Activated CD8-positive, alpha-beta memory T cell treated with anti-CD3 and anti-CD28 coated beads, Interleukin-2, amount 10 ng/mL, durations not matched to agents 7 days and 5 days (primary cell): ENCODE measurements at places on chromosomes 6 and 20. TPM values are rescaled to one million over a fixed set of nuclear protein-coding genes. Genes with fewer than 3 reads are reported as not detected.

Gene TMEM200A
- total RNA-seq = 5.0 TPM

Gene GHRH
- not detected for total RNA-seq

Gene SPATA2
- 10.2 TPM for total RNA-seq

Gene KCNQ2
- not detected for total RNA-seq

Gene HLA-DRB1
- total RNA-seq = 189 TPM

Gene OR2H1
- not detected for total RNA-seq

Gene PRICKLE4
- not detected for total RNA-seq

Gene SAMD10
- 33.4 TPM for total RNA-seq

Gene TFAP2D
- total RNA-seq = not detected

Gene PRDM1
- total RNA-seq = 97.1 TPM

DNA sequence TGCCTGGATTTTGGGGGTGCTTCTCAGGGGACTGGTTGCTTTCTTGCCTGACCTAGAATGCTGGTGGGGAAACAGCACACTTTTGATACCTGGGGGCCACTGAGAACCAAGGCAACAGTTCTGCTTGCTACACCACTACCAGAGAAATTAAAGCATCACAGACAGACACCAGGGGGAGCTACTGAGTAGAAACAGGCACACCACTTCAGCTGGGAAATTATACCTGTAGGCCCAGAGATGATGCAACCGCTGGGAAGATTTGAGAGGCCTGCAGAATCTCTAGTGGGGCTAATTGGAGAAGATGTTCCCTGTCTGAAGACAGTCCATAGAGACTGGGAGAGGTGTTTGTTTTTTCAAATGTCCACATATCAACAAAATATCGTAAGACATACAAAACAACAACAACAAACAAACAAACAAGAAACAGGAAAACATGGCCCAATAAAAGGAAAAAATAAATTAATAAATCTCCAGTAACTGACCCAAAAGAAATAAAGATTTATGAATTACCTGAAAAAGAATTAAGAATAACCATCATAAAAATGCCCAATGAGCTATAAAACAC lies 129.4 kb upstream of the RIN2 start:
- DNase-seq = peak; percentile 58
- no peaks in the 10 kb centered on the region for H3K27me3 ChIP-seq
- no peaks in the 10 kb centered on the region for H3K4me1 ChIP-seq
- no peaks in the 10 kb centered on the region for H3K36me3 ChIP-seq
- H3K27ac ChIP-seq = no peak overlapping the region

DNA sequence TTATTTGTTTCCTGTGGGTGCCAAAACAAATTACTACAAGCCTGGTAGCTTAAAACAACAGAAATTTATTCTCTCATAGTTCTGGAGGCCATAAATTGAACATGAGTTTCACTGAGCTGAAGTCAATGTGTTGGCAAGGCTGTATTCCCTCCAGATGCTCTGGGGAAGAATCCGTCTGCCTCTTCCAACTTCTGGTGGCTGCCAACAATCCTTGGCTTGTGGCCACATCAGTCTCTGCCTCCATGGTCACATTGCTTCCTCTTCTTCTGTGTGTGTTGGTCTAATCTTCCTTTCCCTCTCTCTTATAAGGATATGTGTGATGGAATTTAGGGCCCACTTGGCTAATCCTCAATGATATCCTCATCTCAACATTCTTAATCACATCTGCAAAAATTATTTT lies 92.8 kb upstream of the EPB41L1 start:
- peaks cover 4% of the 10 kb centered on the region for H3K4me1 ChIP-seq
- H3K36me3 ChIP-seq = peaks cover 2% of the 10 kb centered on the region
- peaks cover 20% of the 10 kb centered on the region for H3K27me3 ChIP-seq
- H3K27ac ChIP-seq = no peak overlapping the region

- H3K27ac ChIP-seq = no peak overlapping the region
- no peak overlapping the region for H3K4me3 ChIP-seq
- H3K4me1 ChIP-seq = no peaks in the 10 kb centered on the region
- no peaks in the 10 kb centered on the region for H3K36me3 ChIP-seq
Observed at GRCh38 chr6:147170269-147170668, 33.9 kb upstream of the STXBP5 start.

GRCh38 chr20:37464611-37465010 lies 56.4 kb upstream of the NNAT start:
- no peaks in the 10 kb centered on the region for H3K4me1 ChIP-seq
- DNase-seq = no peak

DNA sequence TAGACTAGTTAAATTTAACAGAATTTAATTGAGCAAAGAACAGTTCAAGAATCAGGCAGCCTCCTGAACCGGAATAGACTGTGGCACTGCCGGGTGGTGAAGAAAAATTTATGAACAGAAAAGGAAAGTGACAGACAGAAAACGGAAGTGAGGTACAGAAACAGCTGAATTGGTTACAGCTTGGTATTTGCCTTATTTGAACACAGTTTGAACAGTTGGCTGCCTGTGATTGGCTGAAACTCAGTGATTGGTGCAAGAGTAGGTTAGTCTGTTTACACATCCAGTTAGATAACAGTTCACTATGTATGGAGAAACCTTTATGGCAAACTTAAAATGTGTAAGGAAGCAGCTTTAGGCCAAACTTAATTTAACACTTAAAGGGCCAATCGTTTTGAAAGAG lies 116.0 kb upstream of the CITED2 start:
- H3K4me1 ChIP-seq = peaks cover 6% of the 10 kb centered on the region
- H3K27ac ChIP-seq = peak overlapping the region; percentile 5
- DNase-seq = peak; percentile 51
- H3K27me3 ChIP-seq = no peaks in the 10 kb centered on the region
- no peak overlapping the region for H3K4me3 ChIP-seq

DNA sequence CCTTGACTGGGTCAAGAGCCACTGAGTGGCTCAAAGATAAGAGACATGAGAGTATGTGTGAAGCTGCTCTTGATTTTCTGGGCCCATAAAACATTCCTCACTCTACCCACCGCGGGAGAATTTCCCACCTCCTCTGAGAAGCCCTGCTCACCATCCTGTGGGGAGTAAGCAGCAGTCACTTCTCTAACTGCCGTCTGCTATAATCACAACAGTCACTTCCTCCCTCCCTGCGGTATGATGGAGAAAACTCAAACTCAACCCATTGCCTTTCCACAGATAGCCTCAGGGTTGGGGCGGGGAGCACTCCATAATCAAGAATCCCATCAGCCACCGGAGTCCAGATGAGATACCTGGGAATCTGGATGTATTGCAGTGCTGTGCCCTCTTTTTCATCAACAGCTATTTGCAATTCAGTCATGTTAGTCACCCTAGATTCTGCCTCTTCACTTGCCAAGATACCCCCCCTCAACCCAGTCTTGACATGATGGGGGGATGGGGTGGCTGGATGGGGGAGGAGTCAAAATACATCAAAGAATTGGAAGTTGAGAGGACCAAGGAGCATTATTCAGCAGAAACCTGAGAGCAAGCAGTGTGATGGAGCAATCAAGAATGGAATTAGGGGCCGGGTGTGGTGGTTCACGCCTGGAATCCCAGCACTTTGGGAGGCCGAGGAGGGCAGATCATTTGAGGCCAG lies 5.1 kb downstream of the MOCS1 start:
- H3K27me3 ChIP-seq = peaks cover 10% of the 10 kb centered on the region
- no peaks in the 10 kb centered on the region for H3K36me3 ChIP-seq
- no peaks in the 10 kb centered on the region for H3K4me1 ChIP-seq

DNA sequence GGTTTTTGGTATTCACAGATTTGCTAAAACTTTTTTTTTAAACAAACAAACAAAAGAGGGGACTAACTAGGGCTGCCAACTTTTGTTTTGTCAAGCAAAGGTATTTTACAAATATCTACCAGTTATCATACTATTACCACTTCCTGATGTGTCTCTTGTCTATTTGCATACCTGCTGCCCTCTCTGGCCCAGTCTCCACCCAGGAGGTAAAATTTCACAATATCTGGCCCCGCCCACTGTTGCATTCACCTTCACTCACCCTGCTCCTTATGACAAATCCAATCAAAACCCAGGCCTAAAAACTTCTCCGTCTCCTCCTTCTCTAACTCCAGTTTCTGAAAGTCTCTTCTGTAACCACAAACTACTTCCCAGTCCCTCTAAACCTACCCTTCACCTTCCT lies 82.2 kb downstream of the TRERF1 start:
- peak overlapping the region; percentile 97 for H3K27ac ChIP-seq
- H3K4me3 ChIP-seq = no peak overlapping the region
- H3K4me1 ChIP-seq = peaks cover 85% of the 10 kb centered on the region
- H3K27me3 ChIP-seq = no peaks in the 10 kb centered on the region
- peak; percentile 68 for DNase-seq
- peaks cover 19% of the 10 kb centered on the region for H3K36me3 ChIP-seq

DNA sequence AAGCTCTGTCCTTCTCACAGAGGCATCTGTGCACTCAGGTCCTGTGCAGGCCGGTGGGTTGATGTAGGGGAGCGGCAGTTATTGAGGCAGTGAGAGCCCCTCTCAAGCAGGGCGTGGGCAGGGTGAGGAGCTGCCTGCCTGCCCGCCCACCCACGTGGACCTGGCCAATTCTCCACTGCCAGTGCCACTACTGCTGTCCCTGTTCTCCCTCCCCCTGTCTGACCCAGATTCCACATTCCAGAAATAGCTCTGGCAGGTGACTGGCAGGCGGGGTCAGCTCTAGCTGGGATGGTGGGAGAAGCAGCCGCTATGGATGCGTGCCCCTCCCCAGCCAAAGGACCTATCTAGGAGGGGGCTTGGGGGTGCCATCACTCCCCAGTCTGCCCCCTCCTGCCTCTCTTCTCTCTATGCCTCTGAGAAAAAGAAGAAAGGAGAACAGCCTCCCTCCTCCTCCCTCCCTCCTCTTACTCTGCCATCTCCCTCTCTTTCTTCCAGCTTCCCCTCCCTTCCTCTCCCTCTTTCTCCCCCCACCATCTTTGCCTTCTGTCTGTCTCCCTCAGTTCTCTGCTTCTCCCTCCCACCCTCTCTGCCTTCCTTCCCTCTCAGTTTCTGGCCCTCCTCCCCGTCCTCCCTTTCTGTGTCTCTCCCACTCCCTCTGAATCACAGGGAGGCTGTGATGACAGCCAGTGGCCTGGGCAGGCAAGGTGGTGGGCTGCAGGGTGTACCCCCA lies 86.5 kb upstream of the MYL9 start:
- H3K4me1 ChIP-seq = no peaks in the 10 kb centered on the region
- no peak for DNase-seq
- H3K27ac ChIP-seq = no peak overlapping the region
- no peaks in the 10 kb centered on the region for H3K36me3 ChIP-seq
- H3K4me3 ChIP-seq = no peak overlapping the region

DNA sequence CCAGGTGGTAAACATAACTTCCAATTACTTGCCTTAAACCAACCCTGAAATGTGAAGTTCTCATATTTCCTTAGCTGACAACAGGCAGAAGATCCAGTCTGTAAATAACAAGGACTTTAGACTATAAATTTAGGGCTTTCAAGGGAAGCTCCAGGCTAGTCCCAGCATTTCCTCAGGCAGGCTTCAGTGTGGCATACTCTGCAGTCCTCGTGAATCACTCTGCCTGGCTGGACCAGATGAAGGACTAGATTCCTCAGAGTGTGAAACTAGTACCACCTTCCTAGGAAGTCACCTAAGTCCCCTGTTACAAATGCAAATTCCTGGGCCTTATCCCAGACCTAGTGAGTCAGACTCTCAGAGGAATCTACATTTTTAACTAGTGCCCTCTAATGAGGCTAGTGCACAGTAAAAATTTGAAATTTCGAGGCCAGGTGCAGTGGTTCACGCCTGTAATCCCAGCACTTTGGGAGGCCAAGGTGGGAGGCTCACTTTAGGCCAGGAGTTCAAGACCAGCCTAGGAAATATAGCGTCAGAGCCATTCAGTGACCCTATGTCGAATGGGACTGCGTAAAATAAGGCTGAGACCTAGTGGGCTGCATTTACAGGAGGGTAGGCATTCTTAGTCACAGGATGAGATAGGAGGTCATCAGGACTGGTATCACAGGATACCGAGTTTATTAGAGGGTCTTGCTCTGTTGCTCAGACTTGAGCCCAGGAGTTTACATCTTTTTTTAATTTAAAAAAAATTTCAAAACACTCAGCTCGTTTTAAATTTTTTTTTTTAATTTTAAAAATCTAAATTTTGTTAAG lies 279.6 kb upstream of the JARID2 start:
- no peaks in the 10 kb centered on the region for H3K4me1 ChIP-seq
- peaks cover 2% of the 10 kb centered on the region for H3K36me3 ChIP-seq
- DNase-seq = no peak
- no peak overlapping the region for H3K27ac ChIP-seq
- no peak overlapping the region for H3K4me3 ChIP-seq

- peaks cover 11% of the 10 kb centered on the region for H3K4me1 ChIP-seq
- no peak overlapping the region for H3K27ac ChIP-seq
- H3K27me3 ChIP-seq = no peaks in the 10 kb centered on the region
- H3K36me3 ChIP-seq = no peaks in the 10 kb centered on the region
Observed at GRCh38 chr6:72824833-72825232, 203.0 kb downstream of the KCNQ5 start.

DNA sequence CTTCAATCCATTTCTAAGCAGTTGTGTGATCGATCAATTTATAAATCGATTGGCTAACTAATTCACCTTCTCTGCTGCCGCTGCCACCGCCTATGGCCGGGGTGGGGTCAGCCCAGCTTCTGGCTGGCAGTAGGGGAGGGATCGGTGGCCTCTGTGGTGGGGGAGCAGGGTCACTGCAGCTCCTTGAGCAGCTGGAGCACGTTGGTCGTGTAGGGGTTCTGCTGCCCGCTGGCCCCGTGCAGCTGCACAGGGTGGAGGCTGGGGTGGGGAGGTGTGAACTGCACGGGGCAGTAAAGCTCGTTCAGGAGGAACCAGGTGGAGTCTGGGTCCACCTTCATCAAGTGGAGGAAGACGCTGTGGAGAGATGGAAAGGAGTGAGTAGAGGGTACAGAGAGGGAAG lies 50.0 kb downstream of the TTI1 start:
- no peaks in the 10 kb centered on the region for H3K4me1 ChIP-seq
- no peak overlapping the region for H3K4me3 ChIP-seq
- peaks cover 13% of the 10 kb centered on the region for H3K36me3 ChIP-seq

DNA sequence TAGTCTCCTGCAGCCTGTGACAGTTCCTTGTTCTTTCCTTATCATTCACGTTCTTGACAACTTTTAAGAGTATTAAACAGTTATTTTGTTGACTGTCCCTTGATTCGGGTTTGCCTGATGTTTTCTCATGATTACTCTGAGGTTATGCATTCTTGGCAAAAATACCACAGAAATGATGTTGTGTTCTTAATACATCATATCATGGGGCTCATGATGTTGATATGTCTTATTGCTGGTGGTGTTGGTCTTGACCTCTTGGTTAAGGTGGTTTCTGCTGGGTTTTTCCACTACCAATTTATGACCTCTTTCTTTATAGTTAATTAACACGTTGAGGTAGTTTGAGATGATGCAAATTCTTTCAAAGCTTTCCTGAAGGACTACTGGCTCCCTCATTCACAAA lies 59.1 kb downstream of the ZHX3 start:
- no peaks in the 10 kb centered on the region for H3K36me3 ChIP-seq
- no peak for DNase-seq
- no peaks in the 10 kb centered on the region for H3K4me1 ChIP-seq
- no peaks in the 10 kb centered on the region for H3K27me3 ChIP-seq
- H3K27ac ChIP-seq = no peak overlapping the region
- H3K4me3 ChIP-seq = no peak overlapping the region

- no peak overlapping the region for H3K4me3 ChIP-seq
- H3K36me3 ChIP-seq = no peaks in the 10 kb centered on the region
- no peaks in the 10 kb centered on the region for H3K4me1 ChIP-seq
- no peak for DNase-seq
Observed at GRCh38 chr6:132023490-132023889, 72.3 kb upstream of the CCN2 start.
